Hematopoietic multipotent progenitor cell treated with erythropoietin and hydrocortisone succinate and interleukin-3 and kit ligand, for 15 days (in vitro differentiated cells): ENCODE measurements at places on chromosomes 5 and 9.

GRCh38 chr5:50958852-50959457 lies 292.5 kb downstream of the PARP8 start:
- DNase-seq = no peak

GRCh38 chr5:76682387-76682786 lies 33.5 kb upstream of the F2R start:
- DNase-seq = no peak

GRCh38 chr5:77869116-77869798 lies 93.1 kb upstream of the TBCA start:
- DNase-seq = no peak

DNA sequence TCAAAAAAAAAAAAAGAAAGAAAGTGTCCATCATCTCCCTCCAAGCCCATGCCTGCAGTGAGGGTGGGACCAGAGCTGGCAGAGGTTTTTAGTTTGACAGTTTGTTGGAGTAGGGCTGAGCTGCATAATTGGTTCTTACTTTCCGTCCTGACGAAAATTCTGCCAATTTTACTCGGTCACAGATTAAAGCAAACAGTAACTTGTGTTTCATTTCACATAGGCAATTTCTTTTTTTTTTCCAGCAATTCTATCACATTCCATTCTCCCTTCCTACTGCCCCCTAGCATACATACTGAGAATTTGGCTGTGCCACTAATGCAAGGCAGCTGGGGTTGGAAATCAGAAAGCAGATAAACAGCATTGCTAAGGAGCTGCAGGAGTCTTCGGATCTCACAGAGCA lies 132.4 kb downstream of the FRMD3 start:
- no peak for DNase-seq

- DNase-seq = no peak
These were observed 452.1 kb downstream of the EFNA5 start for GRCh38 chr5:107218457-107219193.

DNA sequence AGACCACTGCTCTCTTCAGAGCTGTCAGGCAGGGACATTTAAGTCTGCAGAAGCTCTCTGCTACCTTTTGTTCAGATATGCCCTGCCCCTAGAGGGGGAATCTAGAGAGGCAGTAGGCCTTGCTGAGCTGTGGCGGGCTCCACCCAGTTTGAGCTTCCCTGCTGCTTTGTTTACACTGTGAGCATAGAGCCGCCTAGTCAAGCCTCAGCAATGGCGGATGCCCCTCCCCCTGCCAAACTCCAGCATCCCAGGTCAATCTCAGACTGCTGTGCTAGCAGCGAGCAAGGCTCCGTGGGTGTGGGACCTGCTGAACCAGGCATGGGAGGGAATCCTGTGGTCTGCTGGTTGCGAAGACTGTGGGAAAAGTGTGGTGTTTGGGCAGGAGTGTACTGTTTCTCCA lies 59.9 kb downstream of the CAVIN4 start:
- DNase-seq = no peak

GRCh38 chr5:84688566-84688965 lies 303.9 kb upstream of the EDIL3 start:
- no peak for DNase-seq

- no peak for DNase-seq
These were observed 10.8 kb downstream of the PDGFRB start for GRCh38 chr5:150144879-150145278.

GRCh38 chr9:127884427-127884911 lies 7.0 kb upstream of the AK1 start:
- DNase-seq = peak; percentile 83

- DNase-seq = no peak
These were observed 164.4 kb downstream of the SEMA5A start for GRCh38 chr5:9381464-9381863.

GRCh38 chr5:168951769-168952168 lies 349.2 kb downstream of the SLIT3 start:
- DNase-seq = no peak

- DNase-seq = no peak
These were observed 17.8 kb upstream of the B4GALT1 start for GRCh38 chr9:33184963-33185362.

- no peak for DNase-seq
These were observed 35.9 kb downstream of the SVEP1 start for GRCh38 chr9:110543631-110544051.

- DNase-seq = no peak
These were observed 128.1 kb upstream of the RPS23 start for GRCh38 chr5:82406205-82406773.

GRCh38 chr5:108917596-108917995 lies 169.9 kb downstream of the FER start:
- no peak for DNase-seq

DNA sequence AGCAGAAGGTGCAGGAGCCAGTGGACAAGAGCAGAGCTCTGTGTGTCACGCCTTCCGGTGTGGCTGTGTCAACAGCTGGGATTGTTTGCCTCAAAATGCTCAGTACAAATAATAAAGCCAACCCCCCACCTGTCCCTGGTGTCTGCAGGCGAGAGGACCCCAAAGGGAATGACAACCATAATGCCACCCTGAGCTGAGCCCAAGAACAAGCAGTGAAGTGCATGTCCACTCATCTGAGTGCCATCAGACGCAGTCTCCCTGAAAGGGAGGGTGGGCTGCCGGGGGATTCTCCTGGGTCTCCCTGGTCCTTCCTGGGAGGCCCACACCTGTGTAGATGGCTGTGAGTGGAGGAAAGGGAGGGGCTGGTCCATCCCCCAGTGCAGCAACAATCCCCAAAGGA lies 328.8 kb upstream of the IRX1 start:
- DNase-seq = no peak

- no peak for DNase-seq
These were observed 586.3 kb downstream of the PTPRD start for GRCh38 chr9:10026443-10026984.

DNA sequence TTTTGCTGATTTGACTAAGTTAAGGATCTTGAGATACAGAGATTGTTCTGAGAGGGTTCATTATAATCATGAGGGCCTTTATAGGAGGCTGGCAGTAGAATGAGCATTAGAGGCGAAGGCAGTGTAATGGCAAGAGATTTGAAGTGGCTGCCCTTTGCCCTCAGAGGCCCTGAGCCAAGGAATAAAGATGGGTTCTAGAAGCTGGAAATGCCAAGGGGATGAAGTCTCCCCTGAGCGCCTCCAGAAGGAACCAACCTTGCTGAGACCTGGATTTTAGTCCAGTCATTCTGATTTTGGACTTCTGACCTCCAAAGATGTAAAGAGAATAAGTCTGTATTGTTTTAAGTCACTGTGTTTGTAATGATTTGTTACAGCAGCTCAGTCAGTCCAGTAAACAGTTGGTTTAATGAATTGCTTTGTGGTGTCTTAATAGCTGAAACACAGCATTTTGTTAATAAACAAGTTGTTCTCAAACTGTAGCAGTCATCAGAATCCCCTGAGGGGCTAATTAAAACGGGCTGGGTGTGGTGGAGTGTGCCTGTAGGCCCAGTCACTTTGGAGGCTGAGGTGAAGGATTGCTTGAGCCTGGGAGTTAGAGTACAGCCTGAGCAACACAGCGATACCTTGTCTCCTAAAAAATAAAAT lies 23.2 kb downstream of the GLRX start:
- DNase-seq = no peak

GRCh38 chr5:135964670-135965320 lies 10.0 kb upstream of the LECT2 start:
- no peak for DNase-seq

GRCh38 chr5:8288334-8288733 lies 419.4 kb downstream of the MTRR start:
- no peak for DNase-seq

DNA sequence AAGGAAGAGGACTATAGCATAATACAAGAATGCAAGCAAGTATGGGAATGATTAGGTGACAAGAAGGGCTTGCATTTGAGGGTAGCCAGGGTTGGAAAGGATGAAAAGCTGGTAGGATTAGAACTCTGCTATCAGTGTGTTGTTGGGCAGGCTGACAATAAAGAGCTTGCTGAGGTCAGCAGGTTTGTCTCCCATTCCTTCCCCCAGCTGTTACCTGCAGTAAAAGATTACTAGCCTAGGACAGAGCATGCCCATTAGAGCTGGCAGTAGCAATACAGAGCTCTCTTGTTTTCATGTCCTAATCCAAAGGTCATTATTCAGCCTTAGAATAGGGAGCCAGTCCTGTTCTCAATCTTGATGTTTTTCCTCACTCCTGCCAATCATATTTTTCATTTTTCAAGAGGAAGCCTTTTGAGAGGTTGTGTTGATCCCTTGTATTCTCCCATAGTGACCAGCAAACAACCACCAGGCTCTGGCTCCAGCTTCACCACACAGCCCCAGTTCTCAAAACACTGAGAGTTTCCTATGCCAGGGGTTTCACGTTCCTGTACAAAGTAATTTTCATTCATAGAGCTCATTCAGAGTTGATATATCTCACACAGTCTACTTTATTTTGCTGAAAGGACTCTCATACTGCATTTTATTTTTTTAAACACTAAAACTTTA lies 71.7 kb downstream of the OR2K2 start:
- DNase-seq = no peak

DNA sequence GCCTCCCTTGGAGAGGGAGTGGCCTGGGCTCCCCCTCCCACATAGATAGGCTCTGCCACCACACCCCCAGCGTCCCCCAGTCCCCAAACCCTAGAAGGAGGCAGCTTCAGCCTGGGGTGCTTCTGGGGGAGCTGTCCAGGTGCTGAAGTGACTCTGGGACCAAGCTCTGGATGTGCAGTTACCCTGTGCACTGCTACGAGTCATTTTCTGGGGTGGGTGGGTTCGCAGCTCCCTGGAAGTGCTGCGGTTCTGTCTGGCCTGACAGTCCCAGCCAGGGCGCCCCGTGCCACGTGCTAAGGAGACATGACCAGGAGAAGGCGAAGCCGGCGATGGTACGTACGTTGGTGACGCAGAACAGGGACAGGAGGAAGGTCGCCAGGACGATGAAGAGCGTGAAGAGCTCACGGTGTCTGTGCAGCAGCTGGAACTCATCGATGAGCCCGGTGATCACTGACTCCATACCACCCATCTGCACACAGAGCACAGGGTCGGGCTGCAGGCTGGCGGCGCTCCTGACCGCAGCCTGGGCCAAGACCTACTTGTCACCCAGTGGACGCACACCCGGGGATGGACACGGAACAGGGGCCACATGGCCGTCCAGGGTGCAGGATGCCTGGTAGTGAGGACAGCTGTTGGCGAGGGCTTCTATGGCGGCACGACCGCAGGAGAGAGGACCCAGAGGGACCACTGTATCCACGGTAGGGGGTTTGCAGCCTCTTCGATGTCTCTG lies 35.7 kb downstream of the SLC6A3 start:
- DNase-seq = no peak

DNA sequence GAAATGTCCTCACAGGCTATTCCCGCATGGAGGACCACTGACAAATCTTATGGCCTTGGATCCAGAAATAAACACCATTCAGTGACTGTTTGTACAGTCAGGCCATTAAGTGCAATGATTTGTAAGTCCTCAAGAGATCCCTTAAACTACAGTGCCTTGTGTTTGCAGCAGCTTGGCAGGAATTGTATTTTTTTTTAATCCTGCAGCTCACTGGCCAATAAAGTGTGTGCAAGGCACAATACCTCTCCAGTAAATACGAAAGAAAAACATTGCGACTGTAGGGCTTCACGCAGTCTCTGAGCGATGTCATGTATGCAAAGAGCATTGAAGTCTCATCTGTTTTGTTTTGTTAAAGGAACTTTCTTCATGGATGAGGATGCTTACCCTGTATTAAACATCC lies 74.2 kb upstream of the TUSC1 start:
- DNase-seq = no peak

- peak; percentile 6 for DNase-seq
These were observed 23.4 kb downstream of the DMRTA1 start for GRCh38 chr9:22469928-22470544.

GRCh38 chr5:45847877-45848276 lies 151.7 kb upstream of the HCN1 start:
- DNase-seq = no peak

GRCh38 chr5:171835066-171835465 lies 49.4 kb downstream of the SMIM23 start:
- DNase-seq = no peak

GRCh38 chr9:22332202-22332601 lies 114.4 kb upstream of the DMRTA1 start:
- DNase-seq = no peak

DNA sequence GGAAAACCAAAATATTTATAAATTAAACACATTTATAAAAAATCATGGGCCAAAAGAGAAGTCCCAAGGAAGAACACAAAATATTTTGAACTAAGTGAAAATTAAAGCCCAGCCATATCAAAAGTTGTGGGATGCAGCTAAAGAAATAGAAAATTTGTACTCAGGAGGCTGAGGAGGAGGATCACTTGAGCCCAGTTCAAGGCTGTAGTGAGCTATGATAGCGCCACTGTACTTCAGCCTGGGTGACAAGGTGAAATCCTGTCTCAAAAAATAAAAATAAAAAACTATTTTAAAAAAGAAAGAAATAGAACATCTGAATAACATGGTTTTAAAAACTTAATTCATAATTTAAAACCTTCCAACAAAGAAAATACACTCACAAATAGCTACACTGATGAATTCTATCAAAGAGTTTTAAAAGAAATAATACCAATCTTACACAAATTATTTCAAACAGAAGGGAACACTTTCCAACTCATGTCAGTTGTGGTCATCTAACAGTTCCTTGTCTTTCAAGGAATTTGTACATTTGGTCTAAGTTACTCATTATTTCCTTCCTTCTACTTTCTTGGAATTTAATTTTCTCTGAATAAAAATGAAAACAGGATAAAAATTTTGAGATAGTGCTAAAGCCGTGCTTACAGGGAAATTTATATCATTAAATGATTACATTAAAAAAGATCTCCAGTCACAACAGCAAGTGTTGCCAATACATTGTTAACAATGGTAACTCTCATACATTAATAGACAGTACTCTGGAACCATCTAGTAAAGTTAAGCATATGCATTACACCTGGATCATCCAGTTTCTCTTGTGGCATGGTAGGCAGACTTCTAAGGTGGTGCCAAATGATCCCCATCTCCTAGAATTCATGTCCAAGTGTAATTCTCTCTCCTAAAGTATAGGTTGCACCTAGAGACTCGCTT lies 17.8 kb downstream of the PTBP3 start:
- no peak for DNase-seq

DNA sequence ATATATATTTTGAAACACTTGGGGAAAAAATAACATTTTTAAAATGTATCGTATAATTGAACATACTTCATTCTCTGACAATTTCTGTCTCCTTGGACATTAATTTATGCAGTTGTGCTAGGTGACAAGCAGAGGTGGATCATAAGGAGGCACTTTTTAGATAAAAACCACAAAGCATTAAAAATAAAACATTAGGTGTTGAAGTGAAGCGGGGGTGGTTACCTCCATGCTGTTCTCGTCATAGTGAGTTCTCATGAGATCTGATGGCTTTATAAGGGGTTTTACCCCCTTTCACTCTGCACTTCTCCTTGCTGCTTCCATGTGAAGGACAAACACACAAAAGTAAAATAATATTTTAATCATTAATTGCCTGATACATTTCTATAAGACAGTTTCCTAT lies 11.9 kb upstream of the COX7C start:
- DNase-seq = no peak

GRCh38 chr9:86901511-86901910 lies 45.8 kb downstream of the GAS1 start:
- DNase-seq = no peak
